ENCODE measurements at places on chromosomes 5 and 9. TPM values are rescaled to one million over a fixed set of nuclear protein-coding genes. Genes with fewer than 3 reads are reported as not detected.

Gene PCDHGA6
- total RNA-seq: 0.65 TPM

Gene MED22
- total RNA-seq: 26.0 TPM

Gene PCA3
- total RNA-seq: not detected

Gene UBE2B
- 87.0 TPM for total RNA-seq

- no peak for DNase-seq
Measured at GRCh38 chr5:158322620-158323019, 463.7 kb upstream of the CLINT1 start.

Gene DEPDC1B
- 1.5 TPM for total RNA-seq

Gene ARHGEF39
- 0.85 TPM for total RNA-seq

DNA sequence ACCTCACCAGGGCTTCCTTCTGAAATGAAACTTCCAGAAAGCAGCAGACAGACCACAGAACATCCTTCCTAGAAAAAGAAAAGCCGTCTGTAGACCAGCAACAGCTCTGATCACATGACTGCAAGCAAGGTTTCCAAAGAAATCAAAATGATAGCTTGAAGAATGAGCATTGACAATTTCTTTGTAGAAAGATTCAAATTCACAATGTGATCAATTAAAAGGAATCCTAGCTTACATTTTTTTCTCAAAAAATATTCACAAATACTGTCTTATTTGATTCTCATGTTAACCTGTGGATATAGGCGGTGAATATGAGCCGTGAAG, 144.9 kb downstream of the MTX3 start:
- DNase-seq: no peak

- no peak for DNase-seq
Measured at GRCh38 chr5:1722877-1723276, 76.8 kb downstream of the MRPL36 start.

Gene SPRY4
- 8.3 TPM for total RNA-seq

Gene ADGRV1
- total RNA-seq: 1.5 TPM

- no peak for DNase-seq
Measured at GRCh38 chr5:149687486-149688168, 42.5 kb upstream of the PPARGC1B start.

DNA sequence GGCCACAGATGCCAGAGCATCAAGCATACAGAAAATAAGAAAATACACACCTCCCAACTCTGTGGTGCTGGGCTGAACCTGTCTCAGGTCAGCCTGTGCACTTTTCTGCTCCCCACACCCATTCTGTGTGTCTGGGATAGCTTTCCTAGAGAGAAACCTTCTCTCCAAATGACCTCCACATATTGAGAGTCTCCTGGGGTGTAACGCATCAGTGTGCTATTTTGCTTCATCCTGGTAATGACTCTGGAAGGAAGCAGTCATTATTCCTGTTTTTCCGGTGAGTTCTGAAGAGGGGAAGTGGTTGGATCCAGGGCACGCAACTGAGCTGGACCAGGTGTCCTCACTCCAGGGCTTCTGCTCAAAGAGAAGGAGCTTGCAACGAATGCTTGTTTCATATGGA, 73.2 kb upstream of the SH3PXD2B start:
- DNase-seq: no peak

Gene MPDZ
- 60.4 TPM for total RNA-seq

- no peak for DNase-seq
Measured at GRCh38 chr9:113349445-113350094, at the start of gene BSPRY. Gene BSPRY (plus strand): TSS chr9:113349541. CDS start chr9:113349580, 39 bp downstream.

DNA sequence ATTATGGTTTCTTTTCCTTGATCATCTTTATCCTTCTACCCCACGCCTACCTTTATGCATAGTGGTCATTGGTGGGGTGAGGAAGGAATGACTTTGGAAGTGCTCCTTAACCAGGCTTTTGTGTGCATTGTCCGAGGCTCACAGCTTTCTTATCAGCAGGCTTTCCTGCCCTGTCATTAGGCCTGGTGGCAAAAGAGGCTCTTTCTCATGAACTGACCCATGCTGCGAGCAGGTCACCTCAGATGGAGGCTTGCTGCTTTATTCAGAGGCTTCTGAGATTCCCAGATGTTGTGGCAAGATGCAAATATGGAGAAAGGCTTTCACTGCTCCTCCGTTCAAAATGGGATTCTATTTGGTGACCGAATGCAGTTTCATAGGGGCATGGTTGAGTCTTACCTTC, 57.4 kb upstream of the DMRTA1 start:
- no peak for DNase-seq

Gene PCDHGA9
- total RNA-seq: 0.97 TPM

DNA sequence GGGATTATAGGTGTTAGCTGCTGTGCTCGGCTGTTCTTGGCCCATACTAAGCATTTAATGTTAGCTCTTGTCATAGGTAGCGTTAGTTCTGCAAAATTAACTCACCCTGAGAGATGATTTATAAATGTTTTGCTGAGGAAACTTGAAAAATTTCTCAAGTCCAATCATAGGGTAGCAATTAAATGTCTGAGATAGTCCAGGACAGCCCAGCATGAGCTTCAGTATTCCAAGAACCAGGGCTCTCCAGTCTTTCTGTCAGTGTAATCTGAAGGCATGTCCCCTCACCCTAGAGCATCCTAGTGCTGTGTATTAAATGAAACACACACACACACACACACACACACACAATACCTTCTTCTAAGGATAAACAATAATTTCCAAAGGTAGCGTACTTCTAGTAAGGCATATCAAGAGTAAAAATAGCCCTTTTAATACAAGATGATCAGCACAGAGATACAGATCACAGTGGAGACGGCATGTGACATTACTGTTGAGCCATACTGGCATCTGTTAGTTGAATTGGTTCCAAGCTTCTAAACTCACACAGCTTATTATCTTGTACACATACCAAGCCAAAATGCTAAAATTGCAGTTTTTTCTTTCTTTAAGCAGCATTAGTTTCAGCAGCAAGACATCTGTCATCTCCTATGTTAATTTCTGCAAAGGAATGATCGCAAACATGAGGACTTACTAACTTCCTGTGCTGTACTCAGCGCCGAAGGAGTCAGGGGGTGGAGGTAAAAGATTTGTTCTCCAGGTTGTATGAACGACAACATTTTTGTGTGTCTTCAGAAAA, 46.3 kb upstream of the JMY start:
- no peak for DNase-seq

DNA sequence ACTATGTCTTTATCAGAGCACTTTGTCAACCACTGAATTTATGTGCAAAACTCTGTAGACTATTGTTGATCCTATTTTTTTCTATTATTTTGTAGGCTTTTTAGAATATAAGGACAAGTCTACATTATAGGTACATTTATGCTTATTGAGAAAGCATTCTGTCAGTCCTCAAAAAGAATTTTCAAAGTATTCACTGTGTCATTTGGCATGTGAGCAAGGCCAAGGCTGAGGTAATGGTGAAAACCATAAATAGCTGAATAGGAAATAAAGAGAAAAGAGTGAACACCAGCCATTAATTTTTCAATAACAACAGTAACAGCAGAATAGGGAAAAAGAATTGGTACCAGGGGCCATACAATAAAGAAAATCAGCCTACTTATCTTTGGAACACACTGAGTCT, 21.0 kb downstream of the SKIC3 start:
- no peak for DNase-seq

Gene DIPK1B
- 8.2 TPM for total RNA-seq

DNA sequence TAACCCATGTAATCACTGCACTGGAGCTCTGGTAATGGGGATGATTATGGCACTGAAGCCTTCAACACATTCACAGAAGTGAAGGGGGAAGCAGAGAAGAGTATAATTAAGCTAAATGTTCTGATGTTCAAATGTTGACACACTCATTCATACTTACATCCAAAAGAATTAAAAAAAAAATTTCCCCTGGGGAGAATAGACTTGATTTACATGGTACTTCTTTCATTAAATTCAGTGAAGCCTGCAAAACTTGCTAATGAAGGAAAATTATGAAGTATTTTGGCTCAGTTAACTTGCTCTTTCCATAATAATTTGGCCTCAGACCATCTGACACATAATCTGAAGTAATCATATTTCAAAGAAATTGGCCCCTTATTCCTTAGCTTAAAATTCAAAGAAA, 428.8 kb downstream of the SH3GL2 start:
- DNase-seq: no peak

Gene SLC2A6
- 5.4 TPM for total RNA-seq

Gene WNT8A
- total RNA-seq: not detected

Gene NIM1K
- 0.67 TPM for total RNA-seq

- DNase-seq: no peak
Measured at GRCh38 chr9:98603821-98604383, 104.8 kb downstream of the GABBR2 start.

DNA sequence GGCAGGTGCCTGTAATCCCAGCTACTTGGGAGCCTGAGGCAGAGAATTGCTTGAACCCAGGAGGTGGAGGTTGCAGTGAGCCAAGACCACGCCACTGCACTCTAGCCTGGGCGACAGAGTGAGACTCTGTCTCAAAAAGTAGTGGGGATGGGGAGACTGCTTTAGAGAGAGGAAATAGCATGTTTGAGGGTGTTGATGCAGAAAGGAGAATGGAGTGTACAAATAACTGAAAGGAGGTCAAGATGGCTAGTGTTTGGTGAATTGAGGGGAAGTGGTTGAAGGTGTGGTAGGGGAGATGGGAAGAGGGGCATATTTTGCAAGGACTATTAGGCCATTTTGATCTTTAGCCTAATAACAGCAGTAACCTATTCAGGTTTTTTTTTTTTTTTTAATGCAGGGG, 18.2 kb downstream of the TENT2 start:
- no peak for DNase-seq

GRCh38 chr5:7622498-7622897, 226.6 kb downstream of the ADCY2 start:
- no peak for DNase-seq

Gene ARSI
- 2.4 TPM for total RNA-seq

GRCh38 chr5:128208436-128208835, 124.9 kb downstream of the SLC12A2 start:
- DNase-seq: no peak

GRCh38 chr9:79387101-79387835, 184.5 kb upstream of the TLE4 start:
- DNase-seq: no peak

GRCh38 chr9:113186137-113186755, 34.8 kb downstream of the FKBP15 start:
- no peak for DNase-seq

- DNase-seq: no peak
Measured at GRCh38 chr9:88477300-88477751, 57.7 kb upstream of the NXNL2 start.

Gene NSUN2
- total RNA-seq: 45.0 TPM

Gene TOMM5
- 117 TPM for total RNA-seq

DNA sequence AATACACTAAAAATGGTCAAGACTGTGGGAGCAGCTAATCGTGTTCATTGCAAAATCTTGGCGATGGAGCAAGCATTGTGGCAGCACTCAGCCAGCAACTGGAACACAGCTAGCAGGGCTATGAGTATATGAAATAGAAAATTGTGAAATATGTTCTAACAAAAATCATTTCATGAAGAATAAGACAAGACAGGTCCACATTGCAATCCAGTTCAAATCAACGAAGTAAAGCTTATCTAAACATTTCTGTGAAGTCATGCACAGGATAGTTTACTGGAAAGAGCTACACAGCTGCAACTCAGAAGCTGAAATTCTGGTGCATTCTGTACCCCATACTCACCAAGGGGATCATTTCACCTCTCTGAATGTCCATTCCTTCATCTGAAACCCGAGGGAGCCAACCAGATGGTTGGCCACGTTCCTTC, 5.3 kb upstream of the NFIL3 start:
- no peak for DNase-seq

GRCh38 chr5:41335596-41336181, 122.4 kb upstream of the C6 start:
- DNase-seq: no peak

DNA sequence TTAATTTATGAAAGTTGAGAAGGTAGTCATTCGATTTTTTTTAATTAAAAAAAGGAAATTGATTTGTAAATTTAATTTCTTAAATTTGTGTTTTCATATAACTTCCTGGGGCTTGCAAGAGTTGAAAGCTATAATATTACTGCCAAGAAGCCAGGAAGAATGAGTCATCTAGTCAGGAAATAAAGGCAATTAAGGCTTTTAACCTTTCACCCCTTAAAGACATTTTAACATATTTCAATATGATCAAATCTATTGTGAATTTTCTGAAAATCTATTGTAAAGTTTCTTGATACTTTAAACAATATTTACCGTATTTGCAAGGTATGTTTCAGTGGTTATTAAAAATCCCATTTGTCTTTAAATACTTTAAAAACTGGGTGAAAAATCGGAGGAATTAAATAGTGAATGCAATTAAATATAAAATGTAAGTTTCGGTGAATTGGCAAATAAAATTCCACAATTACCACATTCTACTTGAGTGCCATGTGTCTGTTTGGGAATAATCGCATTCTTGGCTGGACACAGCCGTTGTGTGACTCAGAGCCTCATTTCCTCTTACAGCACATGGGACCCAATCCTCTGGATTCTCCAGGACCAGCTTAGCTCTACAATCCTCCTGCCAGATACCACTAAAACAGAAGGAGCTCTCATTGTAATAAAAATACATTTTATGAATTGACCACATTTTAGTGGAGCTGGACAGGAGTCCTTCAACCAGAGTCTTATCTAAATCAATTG, 310.7 kb downstream of the HCN1 start:
- no peak for DNase-seq

Gene EEIG1
- total RNA-seq: 39.4 TPM
